Stromal cell of bone marrow (primary cell): ENCODE measurements at places on chromosomes 2 and 18.

- no peak for DNase-seq
Observed at GRCh38 chr18:76528477-76529432, 33.7 kb upstream of the ZNF516 start.

DNA sequence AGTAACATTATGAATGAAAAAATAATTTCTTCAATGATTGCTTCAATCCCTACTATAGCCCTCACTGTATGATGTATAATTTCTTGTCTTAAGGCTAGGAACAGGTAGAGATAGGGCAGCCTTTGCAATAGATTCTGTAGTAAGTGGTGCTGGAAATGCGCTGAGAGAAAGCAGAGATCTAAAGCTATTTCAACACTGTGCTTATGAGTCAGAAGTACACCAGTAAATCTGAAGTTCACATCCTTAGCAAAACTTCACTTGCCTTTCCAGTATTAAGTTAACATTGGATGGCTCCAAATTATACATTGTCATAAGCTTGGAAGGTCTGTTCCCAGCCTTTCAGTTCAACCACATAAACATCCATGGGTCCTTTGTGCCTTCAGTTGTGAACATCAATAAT lies 178.2 kb upstream of the EPHA4 start:
- peak; percentile 10 for DNase-seq

DNA sequence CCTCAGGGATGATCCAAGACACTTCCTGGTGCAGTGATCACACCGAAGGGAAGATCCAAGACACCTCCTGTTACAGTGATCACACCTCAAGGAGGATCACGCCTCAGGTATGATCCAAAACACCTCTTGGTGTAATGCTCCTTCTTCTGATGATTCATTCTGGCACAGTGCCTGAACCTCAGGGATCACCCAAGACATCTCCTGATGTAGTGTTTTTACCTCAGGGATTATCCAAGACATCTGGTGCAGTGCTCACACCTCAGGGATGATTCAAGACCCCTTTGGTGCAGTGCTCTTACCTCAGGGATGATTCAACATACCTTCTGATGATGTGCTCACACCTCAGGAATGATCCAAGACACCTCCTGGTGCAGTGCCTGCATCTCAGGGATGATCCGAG lies 124.4 kb downstream of the ASB1 start:
- DNase-seq = no peak

DNA sequence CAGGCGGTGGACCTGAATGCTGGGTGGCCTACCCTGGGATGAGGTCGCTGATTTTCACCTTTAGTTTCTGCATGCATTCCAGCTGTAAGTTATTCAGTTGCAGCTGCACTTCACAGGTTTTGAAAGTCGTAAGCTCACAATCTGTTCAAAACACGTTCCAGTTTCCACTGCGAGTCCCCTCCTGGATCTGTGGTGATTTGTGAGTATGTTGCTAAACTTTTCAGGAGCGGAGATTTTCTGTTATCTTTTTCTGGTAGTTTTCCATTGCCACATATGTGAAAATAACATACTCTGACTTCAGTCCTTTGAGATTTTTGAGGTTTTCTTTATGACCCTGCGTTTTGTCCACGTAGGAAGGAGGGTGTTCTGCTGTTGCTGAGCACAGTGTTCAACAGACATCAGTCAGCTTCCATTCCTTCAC lies 102.1 kb downstream of the SNTG2 start:
- no peak for DNase-seq

DNA sequence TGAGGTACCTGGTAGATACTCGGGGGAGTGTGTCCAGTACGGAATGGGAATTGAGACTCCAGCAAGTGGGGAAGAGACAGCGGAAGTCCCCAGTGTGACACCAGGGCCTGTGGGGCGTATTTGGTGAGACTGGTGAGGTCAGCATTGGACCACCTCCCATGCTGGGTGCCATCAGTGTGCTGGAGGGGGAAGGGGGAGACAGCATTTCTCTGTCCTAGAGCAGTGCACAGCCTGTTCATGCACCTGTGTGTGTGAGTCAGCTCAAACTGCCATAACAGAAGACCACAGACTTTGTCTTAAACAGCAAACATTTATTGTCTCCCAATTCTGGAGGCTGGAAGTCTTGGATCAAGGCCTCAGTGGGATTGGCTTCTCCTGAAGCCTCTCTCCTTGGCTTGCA lies 301.8 kb downstream of the GBX2 start:
- no peak for DNase-seq

- DNase-seq = no peak
Observed at GRCh38 chr2:56749152-56749752, 565.5 kb downstream of the CCDC85A start.

DNA sequence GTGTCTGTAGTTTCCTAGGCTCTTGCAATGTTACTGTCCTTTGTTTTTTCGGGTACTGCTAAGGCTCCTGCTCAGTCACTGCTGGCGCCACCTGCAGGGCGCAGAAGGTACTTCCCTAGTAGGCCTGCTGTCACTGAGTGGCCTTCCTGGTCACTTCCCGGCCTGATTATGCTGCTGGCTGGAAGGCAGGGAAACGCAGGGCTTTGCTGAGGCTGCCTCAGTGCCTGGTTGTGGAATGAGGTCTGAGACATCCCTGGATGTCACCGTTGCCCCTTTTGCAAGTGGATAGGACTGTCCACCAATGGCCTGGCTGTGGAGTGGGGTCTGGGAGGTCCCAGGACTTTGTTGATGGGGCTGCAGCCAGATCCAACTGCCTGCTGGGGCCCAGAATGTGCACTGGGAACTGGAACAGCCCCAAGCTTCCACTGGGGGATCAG lies 13.1 kb downstream of the DAW1 start:
- DNase-seq = no peak
